OCI-M1 (cell line): ENCODE measurements at places on chromosomes 11 and 22.

DNA sequence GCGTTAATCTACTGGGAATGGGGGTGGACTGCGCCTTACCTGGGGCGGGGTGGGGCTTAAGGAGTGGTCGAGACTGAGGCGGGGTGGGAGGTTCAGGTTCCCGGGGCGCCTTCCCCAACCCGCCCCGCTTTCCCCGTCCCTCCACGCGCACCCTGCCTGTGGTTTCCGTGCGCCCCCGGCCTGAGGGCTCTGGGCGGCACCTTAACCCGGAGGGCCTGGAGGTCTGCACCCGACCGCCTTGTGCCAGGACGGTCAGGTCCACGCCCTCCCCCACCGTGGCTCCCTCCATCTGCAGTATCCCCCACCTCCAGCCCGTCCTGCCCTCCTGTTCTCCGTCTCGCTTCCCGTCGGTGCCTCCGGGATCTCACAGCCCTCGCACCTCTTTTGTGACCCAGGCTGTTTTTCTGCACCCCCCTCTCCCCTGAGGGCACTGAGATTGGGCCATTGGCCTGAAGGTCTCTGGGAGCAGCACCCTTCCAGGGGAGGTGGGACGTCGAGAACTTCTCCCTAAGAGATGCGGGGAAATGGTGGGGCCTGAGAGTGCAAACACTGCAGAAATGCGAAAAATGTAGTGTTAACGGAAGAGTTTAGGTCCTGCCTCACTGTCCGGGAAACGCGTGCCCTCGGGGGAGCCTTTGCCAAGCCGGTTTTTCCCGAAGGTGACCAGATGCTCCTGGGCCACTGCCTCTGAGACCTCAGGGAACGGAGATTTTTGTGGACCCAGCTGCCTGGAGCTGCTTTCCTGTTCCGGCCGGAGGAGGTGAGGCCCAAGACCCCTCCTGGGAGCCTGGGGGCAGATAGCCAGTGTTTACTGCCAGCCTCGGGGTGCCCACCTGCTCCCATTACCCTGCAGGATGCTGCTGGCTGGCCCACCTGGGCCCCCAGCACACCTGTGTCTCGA is 1.2 kb upstream of the ASCL2 start:
- no peak for DNase-seq

GRCh38 chr11:60844045-60844869 is 2.3 kb downstream of the CCDC86 start:
- no peak for DNase-seq

DNA sequence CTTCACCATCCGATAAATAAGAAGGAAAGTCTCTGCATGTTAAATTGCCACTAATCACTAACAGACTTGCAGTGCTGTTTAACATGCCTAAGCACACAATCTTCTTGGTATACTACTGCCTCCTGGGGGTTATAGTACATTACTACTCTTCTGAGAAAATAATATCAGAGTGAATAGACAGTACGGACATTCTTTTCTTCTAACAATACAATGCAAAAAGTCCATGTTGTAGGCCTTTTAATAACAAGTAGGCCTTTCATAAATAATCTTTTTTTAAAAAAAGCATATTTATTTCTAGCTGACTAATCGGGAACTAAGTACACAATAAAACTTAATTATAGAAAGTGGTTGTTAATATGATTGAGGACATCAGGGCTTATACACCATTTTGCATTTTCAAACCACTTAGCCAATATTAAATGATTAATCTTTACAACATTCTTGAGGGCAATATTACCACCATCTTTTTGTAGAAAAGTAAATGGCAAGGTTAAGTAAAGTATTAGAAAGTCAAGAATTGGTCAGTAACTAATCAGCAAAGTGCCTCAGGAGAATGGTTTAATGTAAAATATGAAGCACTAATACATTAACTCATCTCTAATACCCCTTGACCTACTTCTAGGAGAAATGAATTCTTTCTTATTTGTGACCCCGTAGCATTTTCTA is 84.7 kb downstream of the TTC28 start:
- peak; percentile 82 for DNase-seq

DNA sequence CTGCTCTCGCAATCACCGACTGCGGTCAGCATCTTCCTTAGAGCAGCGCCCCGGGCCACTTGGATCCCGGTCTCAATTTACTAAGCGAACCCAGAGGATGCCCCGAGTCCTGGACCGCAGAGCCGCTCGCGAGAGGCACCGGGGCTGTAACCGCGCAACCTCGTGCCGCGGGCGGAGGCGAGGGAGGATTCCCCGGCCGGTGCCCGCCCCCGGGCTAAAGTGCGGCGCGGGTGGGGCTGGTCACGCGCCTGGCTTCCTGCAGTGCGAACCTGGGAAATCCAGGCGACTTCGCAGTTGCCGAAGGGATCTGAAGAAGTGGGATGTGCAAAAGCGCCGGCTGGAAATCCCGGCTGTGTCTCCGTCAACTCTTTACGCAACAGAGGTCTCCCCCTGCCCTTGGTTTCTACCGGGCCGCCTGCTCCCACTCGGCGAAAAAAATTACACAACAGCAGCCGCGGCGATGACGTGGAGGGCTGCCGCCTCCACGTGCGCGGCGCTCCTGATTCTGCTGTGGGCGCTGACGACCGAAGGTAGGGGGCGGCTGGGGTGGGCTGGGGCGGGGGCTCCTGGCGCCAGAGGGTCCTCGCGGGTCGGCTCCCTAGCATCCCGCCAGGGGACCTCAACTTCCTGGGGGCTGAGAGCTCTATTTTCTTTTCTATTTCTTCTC is at the start of gene NCR3LG1:
NCR3LG1 (plus strand) TSS at position 291 of the 667 bp plus-strand sequence; CDS start at position 461, 170 bp downstream.
- peak; percentile 87 for DNase-seq

- DNase-seq, result peak; percentile 78
Observed at GRCh38 chr22:26409719-26410335, 19.2 kb upstream of the ASPHD2 start.

- DNase-seq, result no peak
Observed at GRCh38 chr11:68969386-68969785, 11.4 kb downstream of the MRGPRD start.

DNA sequence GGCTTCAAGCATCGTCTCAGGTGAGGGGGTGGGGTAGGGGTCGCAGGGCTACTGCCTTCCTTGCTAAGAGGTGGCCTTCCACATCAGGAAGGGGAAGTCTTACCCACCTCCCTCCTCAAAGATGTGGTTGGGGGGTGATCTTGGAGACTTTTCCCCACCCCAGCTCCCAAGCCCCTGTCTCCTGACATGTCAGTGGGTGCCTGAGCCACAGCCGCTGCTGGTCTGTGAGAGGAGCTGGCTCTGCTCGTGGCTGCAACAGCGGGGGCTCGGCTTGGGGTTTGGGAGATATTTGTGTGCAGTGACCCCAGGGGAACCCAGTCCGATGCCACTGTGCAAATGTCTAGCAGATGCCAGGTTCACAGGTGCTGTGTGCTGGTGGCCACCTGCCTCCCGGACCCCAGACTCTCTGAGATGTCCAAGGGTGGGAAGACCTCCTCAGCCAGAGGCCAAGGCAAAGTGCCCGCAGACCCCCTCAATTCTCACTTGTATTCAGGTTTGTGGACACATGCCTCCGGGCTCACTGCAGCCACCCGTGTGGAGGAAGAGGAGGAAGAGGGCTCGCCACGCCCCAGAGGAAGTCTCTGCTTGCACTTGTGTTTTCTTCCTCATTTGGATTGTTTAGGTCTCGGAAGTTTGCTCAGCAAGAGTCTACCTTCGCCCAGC is 1.9 kb downstream of the KCNQ1 start:
- DNase-seq, result no peak
